ENCODE measurements at places on chromosomes 4 and X.

- peak; percentile 30 for DNase-seq
Observed at GRCh38 chrX:81195712-81196111, 6.0 kb downstream of the HMGN5 start.

DNA sequence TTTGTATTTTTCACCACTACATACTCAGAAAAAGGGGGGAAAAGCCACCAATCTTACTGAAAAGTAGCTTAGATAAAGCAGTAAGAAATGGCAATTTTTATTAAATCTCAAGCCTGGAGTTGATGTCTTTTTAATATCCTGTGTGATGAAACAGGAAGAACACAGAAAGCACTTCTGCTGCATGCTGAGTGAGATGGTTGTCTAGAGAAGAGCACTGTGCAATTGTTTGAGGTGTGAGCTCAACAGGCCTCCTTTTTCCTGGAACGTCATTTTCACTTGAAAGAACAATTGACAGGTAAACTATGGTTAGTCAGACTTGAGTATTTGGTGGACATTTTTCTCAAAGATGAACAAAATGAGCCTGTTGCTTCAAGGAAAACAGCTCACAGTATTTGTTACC is 73.9 kb downstream of the RTL5 start:
- no peak for DNase-seq

DNA sequence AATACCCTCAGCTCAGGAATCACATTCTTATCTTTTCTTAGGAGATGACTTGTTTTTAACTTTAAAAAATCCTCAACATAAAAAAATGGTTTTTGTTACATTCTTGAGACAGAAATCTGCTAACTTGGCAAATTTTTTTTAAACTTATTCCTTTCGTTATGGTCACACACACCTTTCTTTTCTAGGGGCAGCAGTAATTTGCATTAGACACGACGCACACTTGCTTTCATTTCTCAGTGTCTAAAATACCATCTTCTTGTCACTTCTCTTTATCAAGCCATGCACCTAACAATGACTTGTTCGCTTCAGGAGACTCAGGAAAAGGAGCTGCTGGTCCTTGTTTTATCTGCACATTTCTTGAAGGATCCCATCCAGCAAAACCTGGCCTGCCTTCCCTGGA is 112.6 kb upstream of the TBL1X start:
- no peak for DNase-seq

DNA sequence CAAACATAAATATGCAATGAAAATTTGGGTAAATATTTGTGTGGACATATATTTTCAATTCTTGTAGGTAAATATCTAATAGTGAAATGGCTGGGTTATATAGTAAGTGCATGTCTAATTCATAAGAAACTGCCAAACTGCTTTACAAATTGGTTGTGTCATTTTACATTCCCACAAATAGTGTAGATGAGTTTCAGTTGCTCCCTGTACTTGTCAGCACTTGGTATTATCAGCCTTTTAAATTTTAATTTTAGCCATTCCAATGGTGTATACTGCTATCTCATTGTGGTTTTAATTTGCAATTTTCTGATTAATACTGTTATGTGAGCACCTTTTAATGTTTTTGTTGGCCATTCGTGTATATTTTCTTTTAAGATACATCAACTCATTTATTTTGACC is 23.1 kb upstream of the GABRE start:
- no peak for DNase-seq

DNA sequence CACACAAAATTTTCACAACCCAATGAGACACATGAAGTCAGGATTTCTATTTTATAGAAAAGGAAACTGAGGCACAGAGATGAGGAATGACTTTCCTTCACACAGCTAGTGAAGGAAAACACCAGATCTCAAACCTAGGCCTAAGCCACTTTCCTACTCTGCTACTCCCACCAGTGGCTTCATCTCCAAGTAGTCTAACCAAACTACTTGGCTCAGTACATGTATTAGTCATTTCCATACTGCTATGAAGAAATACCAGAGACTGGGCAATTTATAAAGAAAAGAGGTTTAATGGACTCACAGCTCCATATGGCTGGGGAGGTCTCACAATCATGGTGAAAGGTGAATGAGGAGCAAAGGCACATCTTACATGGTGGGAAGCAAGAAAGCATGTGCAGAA is 196.6 kb downstream of the EVC2 start:
- no peak for DNase-seq

GRCh38 chr4:74527049-74527448 is 82.1 kb downstream of the AREG start:
- no peak for DNase-seq

GRCh38 chr4:180150818-180151217 is 2092.4 kb upstream of the TENM3 start:
- no peak for DNase-seq

DNA sequence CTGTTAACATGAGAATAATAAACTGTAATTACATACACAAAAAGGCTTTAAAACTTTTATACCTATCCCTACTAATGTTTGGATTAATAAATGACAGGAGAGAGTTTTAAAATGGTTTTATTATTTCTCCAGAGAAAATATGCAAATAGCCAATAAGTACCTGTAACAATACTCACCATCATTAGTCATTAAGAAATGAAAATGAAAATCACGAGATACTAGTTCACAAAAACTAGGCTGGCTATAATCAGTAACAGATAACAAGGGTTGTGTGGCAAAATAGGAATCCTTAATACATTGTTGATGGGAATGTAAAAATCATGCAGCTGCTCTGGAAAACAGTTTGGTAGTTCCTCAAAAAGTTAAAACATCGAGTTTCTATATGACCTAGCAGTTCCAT is 25.2 kb upstream of the AP1AR start:
- no peak for DNase-seq
